ENCODE measurements at places on chromosomes 7 and 10. TPM values are rescaled to one million over a fixed set of nuclear protein-coding genes. Genes with fewer than 3 reads are reported as not detected.

Gene ZNF655
- 124 TPM for total RNA-seq

- no peak for DNase-seq
Observed at GRCh38 chr7:562374-562675, 42.7 kb upstream of the PDGFA start.

GRCh38 chr10:127345231-127345965, 149.0 kb upstream of the INSYN2A start:
- DNase-seq: no peak

GRCh38 chr7:115070311-115070710, 148.4 kb downstream of the MDFIC start:
- DNase-seq: no peak

DNA sequence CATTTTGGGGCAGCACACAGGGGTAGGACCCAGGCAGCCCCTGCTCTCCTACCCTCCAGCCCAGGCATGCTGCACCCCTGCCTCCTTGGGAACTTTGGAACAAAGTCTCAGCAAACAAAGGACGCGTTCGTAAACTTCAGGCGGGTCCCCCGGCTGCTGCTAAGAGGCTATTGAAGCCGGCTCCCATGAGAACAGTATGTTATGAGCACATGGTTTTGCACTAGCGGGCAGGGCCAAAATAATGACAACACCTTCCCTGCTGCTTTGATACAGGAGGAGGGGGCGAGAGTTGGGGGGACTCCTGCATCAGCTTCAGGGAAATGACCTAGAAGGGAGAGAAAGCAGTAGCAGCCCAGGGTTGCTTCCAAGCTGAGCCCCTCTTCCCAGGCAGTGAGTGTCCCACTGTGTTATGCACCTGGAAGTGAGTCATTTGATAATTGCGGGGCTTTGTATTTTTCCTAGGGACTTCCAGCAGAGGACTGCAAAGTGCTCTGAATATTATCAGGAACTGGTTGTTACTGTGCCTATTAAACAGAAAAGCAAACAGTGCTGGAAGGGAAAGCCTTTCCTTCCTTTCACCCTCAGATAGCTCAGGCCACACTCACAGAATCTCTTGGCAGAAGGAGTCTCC, 6.9 kb downstream of the ITPRIP start:
- DNase-seq: peak; percentile 68

GRCh38 chr7:33143996-33144718, 14.8 kb downstream of the BBS9 start:
- no peak for DNase-seq

Gene TRIM4
- total RNA-seq: 21.9 TPM

DNA sequence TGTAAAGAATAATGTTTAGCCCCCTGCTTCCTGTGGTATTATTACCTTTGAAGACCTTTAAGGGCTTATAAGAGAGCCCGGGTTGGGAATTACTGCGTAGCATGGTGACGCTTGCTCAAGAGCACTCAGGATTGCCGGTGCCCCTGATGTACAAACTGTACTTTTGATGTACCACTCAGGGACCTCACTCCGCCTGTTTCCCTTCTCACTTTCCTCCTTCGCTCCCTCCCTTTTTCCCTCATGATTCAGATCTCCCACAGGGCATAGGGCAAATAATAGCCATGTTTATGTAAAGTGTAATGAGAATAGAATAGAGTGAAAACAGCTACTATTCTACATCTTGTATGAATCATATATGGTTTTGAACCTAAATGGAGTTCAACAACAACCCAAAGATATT, 77.8 kb upstream of the PDCD4 start:
- no peak for DNase-seq

- peak; percentile 67 for DNase-seq
Observed at GRCh38 chr10:15571575-15571974, 148.1 kb downstream of the ITGA8 start.

- DNase-seq: no peak
Observed at GRCh38 chr10:71218046-71218650, 5.8 kb downstream of the UNC5B start.

- no peak for DNase-seq
Observed at GRCh38 chr10:70940834-70941568, 52.6 kb upstream of the PCBD1 start.

Gene ZPBP
- total RNA-seq: not detected

GRCh38 chr10:75408911-75409885, 7.6 kb upstream of the ZNF503 start:
- peak; percentile 87 for DNase-seq

- DNase-seq: no peak
Observed at GRCh38 chr10:17915181-17915580, 36.5 kb upstream of the SLC39A12 start.

Gene FRMD4A
- total RNA-seq: 17.9 TPM

DNA sequence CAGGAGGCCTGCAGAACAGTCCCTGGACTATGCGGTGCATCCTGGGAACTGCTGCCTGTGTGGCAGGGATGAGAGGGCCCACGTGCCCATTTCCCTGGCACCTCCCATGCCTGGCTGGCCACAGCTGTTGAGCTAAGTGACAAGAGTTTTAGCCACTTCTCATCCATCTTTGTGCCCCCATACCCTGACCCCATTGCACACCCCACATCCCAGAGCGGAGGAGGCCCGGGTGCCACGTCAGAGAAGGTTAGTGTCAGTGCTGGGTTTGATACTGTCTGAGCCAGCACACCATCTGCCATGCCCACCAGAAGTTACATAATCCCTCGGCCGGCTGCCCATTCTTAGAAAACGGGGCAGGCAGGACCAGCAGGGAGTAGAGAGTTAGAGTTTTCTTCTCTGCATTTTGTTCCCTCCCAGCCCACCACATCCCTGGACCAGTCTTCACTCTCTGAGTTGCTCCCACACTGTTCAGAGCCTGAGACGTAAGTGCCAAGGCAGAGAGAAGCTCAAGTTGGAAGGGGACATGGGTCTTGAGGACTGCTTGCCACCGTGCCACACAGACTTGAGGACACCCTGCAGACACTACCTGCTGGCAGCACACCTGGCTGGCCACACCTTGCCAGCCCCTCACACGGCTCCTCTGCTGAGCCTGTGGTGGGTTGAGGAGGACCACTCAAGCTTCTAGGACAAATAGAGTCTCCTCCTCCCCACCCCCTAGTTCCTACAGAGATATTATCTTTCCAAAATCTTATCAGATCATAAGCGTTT, 13.1 kb downstream of the UNC5B start:
- DNase-seq: peak; percentile 50

Measured in sigmoid colon (tissue), 7 donors.